ENCODE measurements at places on chromosomes 5 and 9. TPM values are rescaled to one million over a fixed set of nuclear protein-coding genes. Genes with fewer than 3 reads are reported as not detected.

ZCCHC9 gene
- 41.0 TPM for polyA plus RNA-seq

DNA sequence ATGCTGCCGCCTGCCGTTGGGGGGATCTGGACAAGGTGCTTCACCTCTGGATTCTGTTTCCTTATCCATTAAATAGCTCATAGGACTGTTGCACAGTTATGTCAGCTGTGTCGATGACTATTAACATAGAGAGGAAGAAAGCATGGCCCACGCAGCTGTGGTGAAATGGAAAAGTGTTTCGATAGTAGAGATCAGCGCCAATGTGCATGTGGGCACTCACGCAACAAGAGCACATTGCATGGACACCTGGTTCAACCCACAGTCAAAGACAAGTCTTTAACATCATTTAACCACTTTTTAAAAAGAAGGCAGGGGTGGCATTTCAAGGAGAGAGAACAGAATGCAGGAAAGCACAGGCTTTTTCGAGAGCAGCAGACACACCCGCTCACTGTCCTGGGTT, 107.6 kb downstream of the ADCY2 start:
- no peak for DNase-seq

DNA sequence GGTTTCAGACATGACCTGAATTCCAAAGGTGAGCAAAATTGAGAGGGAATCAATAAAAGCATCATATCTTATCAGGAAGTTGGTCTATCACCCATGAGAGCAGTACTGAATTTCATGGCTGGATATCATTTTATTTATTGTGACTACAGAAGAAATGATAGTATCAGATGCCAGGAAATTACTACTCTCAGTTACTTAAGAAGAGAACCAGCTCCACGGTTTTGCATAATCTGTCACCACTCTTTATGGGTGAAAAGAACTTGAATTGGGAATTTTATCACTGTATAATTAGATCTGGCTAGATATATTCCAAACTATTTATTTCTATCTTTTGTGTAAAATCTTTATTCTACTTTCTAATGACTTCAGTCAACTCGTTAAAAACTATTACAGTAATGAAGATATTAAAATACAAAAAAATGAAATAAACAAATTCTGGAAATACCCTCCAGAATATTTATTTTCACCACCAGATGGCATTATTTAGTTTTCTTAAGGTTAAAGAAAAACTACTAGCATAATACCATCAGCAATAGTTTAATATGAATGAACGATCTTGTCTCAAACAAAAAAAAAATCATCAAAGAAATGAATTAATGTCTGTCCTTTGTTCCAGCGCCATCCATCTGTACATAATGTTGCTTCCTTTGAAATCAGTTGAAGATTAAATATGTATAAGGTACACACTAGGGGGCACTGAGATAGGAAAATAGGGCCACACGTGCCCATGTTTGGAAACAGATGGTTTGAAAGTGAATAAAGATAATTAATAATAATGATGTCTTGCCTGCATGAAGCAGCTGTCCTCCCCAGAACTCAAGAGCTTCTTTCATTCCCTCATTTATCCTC, 84.7 kb upstream of the SLCO6A1 start:
- DNase-seq = no peak

GRCh38 chr5:143142596-143143435, 260.7 kb downstream of the NR3C1 start:
- DNase-seq = no peak

WDR31 gene
- 7.7 TPM for polyA plus RNA-seq

- no peak for DNase-seq
These were observed 1.1 kb downstream of the HNRNPA0 start for GRCh38 chr5:137752905-137753690.

FAM169A gene
- 14.5 TPM for polyA plus RNA-seq

DNA sequence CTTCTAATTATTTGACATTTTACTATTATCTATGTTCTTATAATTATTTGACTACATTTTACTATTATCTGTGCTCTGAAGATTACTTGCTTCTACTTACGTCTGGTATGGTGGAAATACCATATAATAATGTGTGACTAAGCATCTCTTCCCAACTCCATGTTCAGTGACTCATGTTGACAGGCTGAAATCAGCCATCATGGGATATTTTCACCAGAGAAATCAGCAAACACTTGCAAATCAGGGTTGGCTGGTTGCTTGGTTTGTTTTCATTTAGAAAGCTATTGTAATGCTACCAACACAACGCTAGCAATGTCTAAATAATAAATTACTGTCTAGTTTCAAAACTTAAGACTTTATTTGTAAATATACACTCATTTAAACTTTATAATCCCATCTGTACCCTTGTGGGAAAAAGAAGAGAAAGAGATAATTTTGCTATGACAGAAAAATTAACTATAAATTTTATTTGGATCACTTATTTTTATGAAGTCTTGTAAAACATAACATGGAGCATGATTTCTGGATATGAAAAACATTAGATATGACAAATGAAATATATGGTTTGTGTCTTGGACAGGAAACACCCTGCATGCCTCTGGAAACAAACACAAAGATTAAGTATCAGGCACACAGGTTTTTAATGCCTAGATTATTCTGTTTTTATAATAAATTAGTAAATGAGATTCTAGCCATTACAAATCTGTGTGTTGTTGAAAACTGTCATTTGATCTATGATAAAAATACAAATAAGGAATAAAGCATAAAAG, 337.6 kb downstream of the BNC2 start:
- DNase-seq = no peak

GRCh38 chr5:172574871-172575223, 66.2 kb upstream of the NEURL1B start:
- no peak for DNase-seq

PCDHGA12 gene
- 1.5 TPM for polyA plus RNA-seq

DNA sequence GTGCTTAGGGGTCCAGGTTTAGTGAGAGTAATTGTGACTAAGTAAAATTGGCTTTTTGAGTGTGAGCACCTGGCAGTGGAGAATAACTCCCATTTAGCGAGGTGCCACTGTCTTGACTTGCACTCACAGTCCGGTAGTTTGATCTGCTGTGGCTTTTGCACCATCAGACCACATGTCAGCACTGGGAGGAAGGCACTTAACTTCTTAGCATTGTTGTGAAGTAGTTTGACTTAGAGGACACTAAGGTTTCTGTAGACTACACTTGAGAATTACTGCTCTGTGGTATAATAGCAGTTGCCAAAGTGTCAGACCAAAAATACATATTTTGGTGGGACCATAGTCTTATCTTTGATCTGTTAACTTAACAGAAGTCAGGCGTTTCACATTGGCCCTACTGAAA, 63.6 kb downstream of the ICE1 start:
- DNase-seq = no peak

EPB41L4B gene
- 15.8 TPM for polyA plus RNA-seq

ZNF782 gene
- polyA plus RNA-seq = 6.8 TPM

DNA sequence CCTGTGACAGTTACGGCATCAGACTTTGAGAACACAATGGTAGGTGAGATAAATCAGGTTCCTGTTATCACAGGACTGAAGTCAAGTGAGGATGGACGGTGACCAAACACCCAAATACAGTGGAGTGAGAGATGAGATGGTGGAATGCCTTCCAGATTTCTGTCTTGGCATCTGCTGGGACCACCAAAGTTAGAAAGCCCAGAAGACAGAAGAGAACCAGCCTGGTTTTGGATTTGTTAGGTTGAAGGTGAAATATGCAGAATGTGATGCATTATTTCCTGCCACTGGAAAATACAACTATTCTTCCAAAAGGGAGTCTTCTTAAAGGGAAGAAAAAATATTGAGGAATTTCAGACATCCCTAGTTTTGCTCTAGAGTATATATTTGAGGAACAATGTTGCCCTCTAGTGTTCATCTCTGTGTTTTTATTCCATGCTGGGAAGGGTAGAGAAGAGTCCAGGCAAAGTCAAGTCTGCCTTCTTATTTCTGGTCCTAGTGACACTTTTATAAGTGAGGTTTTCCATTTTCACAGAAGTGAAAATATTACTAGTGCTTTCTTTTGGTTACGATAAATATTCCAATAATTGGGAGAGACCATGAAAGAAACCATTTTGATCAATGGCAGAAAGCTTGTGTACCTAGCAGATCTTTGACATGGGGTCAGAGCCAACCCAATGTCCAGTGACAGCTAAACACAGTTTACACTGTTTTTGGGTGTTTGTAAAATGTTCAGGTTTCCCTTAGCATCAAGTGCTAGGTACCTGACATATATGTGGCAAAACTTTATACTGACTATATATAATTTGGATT, 142.3 kb upstream of the ANKH start:
- DNase-seq = peak; percentile 59

GRCh38 chr5:66884564-66885243, 288.5 kb downstream of the MAST4 start:
- no peak for DNase-seq

DNA sequence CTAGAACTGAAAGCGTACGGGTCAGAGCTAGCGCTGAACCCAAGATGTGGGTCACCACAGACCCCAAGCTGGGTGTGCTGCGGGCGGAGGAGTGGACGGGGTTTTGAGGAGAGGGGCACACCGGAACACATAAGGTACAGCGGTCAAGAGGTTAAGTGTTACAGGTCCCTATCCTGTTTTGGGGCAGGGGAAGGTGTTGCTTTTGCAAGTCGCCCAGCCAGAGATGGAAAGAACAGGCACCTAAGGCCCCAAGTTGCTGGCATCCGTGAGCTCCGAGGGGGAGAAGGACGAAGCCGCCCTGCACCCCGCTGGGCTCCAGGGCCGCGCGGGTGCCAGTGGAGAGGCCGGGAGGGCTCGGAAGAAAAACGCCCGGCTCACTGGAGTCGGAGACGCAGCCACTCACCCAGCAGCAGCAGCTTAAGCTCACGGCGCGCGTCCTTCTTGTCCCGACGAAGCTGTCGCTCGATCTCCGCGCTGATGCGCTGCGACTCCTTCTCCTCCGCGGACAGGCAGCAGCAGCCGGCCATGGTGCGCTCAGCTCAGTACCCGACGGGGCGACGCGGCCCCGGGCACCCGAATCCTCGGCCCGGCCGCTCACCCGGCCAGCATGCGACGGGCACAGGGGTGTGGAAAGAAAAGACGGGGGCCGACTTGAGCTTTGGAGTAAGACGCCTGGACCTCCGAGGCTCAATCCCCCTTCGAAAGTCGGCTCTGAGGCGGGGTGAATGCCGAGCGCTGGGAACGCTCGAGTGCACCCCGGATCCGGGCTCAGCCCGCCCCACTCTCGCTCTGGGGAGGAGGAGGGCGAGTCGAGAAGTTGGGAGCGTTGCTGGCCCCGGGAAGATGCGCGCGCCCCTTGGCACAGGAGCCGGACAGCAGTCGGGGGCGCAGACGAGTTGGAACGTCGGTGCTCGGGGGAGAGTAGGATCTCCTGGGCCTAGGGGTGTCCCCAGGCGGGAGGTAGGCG, 572 bp downstream of the GNA14 start:
- no peak for DNase-seq

DNA sequence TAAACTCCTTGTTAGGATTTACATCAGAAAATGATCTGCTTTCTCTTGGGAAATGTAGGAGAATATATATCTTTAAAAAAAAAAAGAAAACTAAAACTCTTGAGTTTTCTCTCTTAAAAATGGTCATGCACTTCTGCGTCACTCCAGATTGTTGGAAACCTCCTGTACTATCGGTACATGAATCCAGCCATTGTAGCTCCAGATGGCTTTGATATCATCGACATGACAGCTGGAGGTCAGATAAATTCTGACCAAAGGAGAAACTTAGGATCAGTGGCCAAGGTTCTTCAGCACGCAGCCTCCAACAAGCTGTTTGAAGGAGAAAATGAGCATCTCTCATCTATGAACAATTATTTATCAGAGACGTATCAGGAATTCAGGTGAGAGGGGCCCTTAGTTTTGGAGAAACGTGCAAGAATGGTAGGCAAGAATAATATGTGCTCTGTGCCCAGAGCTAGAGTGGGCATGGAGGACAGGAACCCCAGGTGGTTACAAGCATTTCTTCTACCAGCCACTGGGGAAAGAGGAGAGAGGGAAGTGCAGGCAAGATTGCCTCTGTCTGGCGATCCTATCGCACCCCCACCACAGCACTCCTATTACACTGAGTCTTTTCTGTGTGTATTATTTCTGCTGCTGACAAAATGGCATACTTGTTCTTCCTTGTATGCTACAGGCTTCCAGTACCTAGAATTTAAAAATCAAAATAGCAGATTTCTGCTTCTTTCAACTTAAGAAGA, 41.4 kb upstream of the F2R start:
- no peak for DNase-seq

DNA sequence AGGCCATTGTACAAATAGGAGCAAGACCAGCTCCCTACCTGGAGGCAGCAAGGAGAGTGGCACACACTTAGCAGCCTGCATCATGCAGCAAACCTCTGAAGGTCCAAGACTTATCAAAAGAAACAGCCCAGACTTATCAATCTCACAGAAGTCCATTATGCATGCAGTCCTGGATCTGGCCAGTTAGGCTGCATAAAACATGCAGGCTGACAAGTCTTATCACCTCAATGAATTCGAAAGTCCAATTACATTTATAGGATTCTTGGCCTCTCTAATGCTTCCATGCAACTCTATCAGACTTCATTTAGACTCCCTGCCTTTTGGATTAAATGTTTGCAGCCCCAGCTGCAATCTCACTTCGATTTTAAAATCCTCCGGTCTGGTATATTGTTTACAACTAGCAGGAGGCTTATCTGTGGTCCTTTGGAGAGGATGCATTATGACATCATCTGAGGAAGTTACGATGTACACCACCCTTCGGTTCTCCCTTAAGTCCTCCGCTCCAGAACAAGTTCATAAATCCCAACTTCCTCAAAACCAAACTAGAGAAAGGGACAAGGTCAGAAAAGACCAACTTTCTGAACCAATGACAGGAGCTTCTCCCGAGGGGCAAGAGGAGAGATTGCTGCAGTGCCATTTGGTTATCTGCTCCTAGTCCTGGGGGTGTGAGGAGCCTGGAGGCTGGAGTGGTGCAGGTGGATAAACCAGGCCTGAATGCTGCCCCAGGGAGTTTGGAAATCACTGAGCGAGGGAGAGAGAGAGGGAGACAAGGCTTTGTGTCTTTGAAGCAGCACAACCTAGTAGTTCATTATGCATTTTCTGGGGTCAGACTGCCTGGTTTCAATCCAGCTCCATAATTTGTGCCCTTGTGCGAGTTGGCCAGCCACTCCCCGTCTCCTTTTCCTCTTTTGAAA, 313.9 kb downstream of the TLE1 start:
- DNase-seq = no peak

- DNase-seq = no peak
These were observed 71.2 kb downstream of the OR2K2 start for GRCh38 chr9:111258875-111259271.

BAAT gene
- 0.05 TPM for polyA plus RNA-seq

TMED7 gene
- polyA plus RNA-seq = 105 TPM

CDHR2 gene
- 22.6 TPM for polyA plus RNA-seq

DNA sequence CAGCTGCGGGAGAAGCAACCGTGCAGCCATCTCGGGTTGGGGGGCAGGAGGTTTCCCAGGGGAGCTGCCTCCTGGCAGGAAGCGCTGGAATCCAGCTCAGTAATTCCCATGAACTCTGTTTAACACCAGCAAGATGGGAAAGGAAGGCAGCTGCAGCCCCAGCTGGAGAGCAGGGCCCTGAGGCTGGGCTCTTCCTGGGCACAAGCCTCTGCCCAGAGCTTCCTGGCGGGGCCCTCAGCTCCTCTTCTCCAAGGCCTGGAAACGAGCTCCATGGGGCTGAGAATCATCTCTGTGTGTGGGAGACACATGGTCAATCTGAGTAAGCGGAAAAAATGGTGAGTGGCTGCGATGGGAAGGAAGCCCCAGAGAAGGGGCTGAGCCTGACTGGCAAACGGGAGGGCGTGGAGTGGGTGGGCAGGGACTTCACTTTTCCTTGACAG, 6.3 kb downstream of the MRPL36 start:
- no peak for DNase-seq

PHF24 gene
- 0.21 TPM for polyA plus RNA-seq

FCN1 gene
- 2.2 TPM for polyA plus RNA-seq

Measured in left renal cortex interstitium (tissue), 4 donors.